ENCODE measurements at places on chromosomes 12 and 14.
A peak's percentile ranks its signal among the peaks of the same experiment; 100 is the strongest.

DNA sequence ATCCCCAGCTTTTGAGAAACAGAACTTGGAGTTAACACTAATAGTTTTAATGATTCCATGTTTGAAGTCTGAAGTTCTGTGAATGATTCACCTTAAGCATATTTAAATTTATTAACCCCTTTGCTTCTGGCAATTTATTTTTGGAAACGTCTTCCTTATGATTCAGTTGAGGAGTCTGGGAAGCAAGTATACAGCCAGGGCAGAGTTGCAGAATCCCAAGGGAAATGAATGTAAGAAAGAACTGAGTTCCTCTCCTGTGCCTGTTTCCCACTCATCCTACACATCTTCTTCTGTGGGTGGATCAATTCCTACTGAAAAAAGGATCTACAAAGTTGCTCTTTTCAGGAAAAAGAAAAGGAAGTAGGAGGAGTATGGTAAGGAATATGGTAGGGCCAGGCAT lies 108.2 kb upstream of the CCDC91 start:
- DNase-seq: no peak

DNA sequence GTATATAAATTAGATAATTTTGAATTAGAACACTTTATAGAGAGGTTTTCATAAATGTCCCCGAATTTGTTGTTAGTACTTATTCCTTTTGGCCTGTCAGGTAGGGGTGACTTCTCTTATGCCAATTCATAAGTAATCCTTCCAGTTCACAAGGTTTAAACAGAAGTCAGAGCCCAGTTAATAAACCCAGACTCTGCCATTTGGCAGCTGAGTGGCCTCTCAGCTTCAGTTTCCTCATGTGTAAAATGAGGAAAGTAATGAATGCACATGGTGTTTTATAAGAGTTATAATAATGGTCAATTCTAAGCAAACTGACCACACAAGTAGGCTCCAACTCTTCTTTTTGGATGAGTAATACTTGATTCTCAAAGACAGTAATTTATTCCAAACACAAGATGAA lies 10.3 kb downstream of the MTERF2 start:
- DNase-seq: no peak

DNA sequence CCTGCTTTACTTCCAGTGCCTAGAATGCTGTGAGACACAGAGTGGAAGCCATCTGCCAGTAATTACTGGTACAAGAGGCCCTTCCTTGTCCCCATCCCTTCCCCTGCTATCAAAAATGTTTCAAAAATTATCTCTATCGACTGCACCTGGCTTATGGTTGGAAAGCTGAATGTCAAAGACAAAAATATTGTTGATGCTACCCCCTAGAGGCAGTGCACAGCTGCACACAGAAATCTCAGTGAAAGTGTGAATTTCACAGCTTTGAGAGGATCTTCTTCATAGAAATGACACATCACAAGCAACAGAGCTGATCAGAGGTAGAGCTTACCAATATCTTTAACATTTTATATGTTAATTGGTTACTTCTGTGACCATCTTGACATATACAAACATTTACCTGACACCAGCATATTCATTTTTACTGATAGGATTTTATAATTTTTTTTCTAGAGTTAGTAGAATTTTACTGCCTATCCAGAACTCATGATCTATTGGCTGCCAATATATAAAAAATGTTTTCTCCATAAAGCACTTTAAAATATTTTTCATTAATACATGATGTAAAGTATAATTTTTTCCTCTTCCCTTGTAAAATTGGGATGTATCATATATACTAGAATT lies 138.0 kb downstream of the AACS start:
- no peak for DNase-seq

DNA sequence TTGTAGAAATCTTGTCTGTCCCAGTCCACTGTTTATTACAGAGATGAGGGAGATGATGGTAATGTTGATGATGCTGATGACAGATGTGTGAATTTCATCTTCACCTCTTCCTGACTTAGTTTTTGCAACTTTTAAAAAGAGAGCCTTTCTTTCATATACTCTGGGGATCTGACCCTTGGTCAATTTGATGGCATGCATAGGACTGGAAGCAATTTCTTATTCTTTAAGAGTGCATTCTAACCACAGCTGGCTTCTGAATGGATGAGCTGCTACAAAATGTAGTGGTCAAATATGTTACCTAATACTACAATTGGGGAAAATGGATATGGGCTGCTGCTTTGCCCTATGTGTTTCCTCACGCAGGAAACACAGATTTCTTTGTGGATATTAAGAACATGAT lies 80.8 kb downstream of the MYRFL start:
- no peak for DNase-seq

- DNase-seq: no peak
These were observed 6.6 kb downstream of the CFAP54 start for GRCh38 chr12:96495841-96496545.

GRCh38 chr12:62248873-62249272 lies 11.3 kb upstream of the USP15 start:
- no peak for DNase-seq

GRCh38 chr14:24677956-24678355 lies 44.0 kb upstream of the GZMB start:
- no peak for DNase-seq

GRCh38 chr14:91311284-91311662 lies 66.8 kb upstream of the GPR68 start:
- DNase-seq: peak; percentile 28

- DNase-seq: no peak
These were observed 49.9 kb downstream of the PELI2 start for GRCh38 chr14:56168007-56168616.

DNA sequence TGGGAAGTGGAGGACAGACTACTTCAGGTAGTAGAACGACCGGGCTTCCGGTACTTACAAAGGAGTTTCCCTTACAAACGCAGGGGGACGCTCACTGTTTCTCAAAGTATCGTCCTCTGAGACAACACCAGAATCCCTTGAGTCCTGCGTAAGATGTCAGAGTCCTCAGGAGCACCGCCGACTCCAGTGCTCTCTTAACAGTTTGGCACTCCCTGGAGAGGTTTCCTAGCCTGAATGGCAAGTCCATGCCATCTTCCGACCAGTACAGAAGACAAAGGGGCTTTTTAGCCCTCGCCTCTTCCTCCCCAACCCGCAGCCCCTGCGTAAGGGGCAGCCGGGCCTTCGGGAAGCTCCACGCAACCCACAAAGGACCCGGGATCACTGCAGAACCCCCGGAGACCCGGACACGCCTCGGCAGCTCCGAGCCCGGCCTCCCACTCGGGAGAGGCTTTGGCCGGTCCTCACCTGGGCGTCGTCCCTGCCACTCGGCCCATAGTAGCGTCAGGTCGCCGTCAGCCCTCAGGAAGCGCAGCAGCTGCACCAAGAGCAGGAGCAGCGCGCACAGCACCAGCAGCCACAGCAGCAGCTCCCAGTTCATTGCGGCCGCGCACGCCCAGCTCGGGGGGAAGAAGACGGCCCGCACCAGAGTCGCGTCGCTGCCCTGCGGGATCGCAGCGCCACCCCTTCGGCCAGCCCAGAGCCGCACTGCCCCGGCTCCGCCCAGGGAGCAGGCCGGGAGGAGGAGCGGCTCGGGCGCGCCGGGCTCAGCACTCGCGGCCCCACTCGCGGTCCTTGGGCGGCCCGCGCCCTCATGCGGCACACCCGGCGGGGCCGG lies at the start of gene DHRS7:
TSS of gene DHRS7 (minus strand) at position 687 of the 835 bp plus-strand sequence. CDS start at position 598, 89 bp downstream.
- peak; percentile 18 for DNase-seq

- no peak for DNase-seq
These were observed 155.5 kb downstream of the SYT1 start for GRCh38 chr12:79020106-79020505.

- DNase-seq: no peak
These were observed 148.3 kb downstream of the PTCSC3 start for GRCh38 chr14:36028218-36028617.

GRCh38 chr12:109949089-109949488 lies 47.1 kb downstream of the GIT2 start:
- no peak for DNase-seq

- DNase-seq: peak; percentile 3
These were observed 1.5 kb downstream of the DDHD1 start for GRCh38 chr14:53151523-53152183.

GRCh38 chr12:11812586-11813437 lies 163.3 kb downstream of the ETV6 start:
- no peak for DNase-seq

- DNase-seq: no peak
These were observed 6.7 kb upstream of the MTA1 start for GRCh38 chr14:105412771-105413543.

GRCh38 chr14:99317231-99318090 lies 45.5 kb upstream of the BCL11B start:
- no peak for DNase-seq

DNA sequence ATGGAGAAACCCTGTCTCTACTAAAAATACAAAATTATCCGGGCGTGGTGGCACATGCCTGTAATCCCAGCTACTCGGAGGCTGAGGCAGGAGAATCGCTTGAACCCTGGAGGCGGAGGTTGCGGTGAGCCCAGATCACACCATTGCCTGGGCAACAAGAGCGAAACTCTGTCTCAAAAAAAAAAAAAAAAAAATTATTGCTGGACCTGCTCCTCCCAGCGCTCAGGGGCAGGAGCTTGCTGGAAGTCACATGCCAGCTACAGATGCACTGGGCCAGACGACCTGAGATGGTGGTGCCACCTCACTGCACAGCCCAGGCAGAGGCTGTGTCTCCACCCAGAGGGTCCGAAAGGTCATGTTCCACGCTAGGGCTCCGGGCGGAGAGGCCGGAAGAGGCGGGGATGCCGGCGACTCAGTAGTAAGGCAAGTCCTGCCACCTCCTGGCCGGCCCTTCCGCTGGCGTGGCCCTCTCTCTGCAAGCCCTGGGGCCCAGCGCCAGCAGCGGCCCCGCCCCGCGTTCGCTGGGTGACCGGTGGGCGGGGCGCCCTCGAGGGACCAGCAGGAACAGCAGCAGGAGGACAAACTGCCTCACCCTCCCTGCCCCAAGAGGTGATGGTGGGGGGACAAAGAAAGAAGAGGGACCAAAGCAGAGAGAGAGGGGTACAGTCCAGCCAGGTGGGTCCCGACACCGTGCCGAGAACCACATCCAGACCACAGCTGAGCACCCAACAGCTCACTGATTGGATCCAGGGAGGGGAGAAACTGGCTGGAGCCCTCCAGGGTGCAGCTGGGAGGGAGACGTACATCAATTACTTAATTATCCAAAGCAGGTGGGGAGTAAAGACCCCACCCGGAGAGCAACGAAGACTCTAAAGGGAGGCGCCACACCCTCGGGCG lies 3.6 kb upstream of the RHOF start:
- DNase-seq: no peak

Data from activated CD8-positive, alpha-beta memory T cell treated with anti-CD3 and anti-CD28 coated beads for 1 hour (primary cell).